ENCODE measurements at places on chromosomes 2 and 18.

- DNase-seq, result no peak
Observed at GRCh38 chr2:133713049-133713580, 144.9 kb upstream of the NCKAP5 start.

DNA sequence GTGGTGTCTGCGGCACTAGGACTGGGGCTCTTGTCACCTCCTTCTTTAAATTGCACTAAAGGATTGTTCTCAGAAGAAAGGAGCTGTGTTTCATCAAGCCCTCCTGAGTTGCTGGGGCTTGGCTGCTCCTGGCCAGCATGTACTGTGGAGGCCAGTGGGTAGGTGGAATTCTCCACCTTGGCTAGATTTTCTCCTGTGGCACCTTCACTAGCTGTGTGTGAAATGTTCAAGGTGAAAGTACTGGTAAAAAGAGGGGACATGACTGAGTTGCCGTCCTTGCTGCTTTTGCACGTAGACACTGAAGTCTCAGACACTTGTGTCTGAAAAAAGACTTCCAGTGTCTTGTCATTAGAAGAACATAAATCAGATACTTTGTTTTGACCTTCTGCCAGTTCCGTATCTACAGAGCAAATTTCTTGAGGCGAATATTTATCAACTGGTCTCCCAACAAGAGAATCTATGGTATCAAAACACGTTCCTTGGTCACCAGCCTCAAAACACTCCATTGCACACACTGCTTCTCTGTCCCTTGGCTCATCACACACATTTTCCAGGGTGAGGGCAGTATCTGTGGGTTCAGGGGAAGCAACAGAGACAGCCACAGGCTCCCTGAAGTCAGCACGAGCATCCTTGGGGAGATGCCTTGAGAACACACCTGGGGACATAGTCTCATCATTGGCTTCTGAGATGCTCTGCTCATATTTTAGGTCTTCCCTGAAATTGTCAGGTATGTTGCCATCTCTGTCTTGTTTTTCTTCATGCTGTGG, 91.4 kb downstream of the ALPK2 start:
- DNase-seq, result no peak

GRCh38 chr18:8750954-8751415, 45.6 kb downstream of the MTCL1 start:
- no peak for DNase-seq

DNA sequence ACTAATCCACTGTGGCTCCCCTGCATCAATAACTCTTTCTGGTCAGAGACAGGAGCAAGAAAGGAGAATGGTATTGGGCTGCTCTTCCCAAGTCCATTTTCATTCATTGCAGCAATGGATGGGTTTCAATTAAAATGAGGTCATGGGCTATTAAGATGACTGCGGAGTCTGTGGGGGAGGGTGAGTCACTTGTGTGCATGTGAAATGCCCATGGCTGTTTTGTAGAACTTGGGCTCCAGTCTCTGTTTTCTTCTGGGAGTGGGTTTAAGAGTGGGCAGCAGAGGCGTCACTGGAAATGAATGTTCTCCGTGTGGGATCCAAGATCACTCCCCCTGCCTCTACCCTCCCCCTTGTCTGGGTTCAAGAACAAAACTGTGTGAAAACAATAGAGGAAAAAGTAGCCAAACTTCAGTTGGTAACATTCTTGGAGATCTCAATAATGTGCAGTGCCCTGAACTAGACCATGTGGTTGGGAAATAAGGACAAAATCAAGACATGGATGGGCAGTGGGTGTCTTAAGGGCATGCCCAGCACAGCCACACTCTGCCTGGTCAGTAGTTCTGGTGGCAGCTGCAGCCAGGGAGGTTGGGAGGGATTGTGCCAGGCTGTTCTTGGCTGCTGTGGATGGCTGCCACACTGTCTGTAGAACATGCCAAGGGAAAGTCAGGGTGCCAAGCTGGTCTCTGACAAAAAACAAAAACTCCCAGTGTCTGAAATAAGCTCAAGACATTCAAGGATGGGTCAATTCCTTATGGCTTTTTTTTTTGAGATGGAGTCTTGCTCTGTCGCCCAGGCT, 68.2 kb upstream of the CXCR4 start:
- no peak for DNase-seq

- DNase-seq, result no peak
Observed at GRCh38 chr2:85753525-85754312, at the start of gene ATOH8. Gene ATOH8, plus strand, starts transcription at chr2:85753991. Its CDS starts 199 bp downstream, at chr2:85754190.

DNA sequence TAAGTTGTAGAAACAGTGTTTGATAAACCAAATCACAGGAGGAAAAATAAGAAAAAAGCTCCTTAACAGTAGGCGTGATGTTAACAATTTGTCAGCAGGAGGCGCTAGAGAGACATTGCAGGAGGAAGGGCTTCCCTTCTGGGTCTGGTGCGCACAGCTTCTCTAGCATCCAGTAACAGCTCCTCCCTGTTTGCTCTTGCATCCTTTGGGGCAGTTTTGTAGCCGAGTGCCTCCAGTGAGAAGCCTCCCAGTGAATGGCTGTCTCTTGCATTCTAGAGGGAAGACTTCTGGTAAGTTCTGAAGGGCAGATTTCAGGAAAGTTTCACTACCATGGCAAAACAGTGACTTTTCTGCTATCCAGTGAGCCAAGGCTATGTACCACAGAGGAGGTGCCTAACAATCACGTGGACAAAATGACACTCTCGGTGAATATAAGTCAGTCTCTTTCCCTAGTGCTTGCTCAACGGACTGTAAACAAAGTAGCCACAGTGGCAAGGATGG, 9.5 kb upstream of the ZNF396 start:
- peak; percentile 32 for DNase-seq

GRCh38 chr2:237547841-237548416, 18.4 kb upstream of the PRLH start:
- no peak for DNase-seq
